ENCODE measurements at places on chromosomes 1 and 21. TPM values are rescaled to one million over a fixed set of nuclear protein-coding genes. Genes with fewer than 3 reads are reported as not detected.

TCP10L gene
- 0.26 TPM for total RNA-seq

DNA sequence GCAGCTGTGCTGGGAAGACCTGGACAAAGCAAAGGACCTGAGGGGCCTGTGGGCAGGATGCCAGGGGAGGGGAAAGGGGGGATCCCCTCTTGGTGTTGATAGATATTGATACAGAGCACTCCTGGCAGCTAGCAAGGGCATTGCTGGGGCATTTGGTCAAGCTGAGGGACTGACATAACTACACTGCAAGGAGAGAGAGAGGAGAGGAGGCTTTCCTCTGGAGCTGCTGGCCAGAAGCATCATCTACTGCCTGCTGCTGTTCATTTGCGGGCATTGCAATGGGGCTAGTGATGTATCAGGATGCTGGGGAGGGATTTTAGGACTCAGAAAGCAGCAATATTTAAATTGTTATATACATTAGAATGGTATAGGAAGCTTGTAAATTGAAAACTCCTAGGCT, 142.0 kb downstream of the ZNF648 start:
- no peak for DNase-seq

DNA sequence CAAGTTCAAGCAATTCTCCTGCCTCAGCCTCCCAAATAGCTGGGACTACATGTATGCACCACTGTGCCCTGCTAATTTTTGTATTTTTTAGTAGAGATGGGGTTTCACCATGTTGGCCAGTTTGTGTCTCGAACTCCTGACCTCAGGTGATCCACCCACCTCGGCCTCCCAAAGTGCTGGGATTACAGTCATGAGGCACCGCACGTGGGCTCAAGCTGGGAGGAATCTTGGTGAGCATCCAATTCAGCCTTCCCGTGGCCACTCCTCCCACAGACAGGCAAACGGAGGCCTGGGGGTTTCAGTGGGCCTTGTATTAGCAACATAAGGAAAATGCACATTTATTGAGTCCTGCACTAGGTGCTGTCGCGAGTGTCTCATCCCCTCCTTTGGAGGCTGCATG, 24.5 kb upstream of the VWA5B1 start:
- DNase-seq, result no peak

GRCh38 chr1:11147197-11147770, 41.9 kb upstream of the ANGPTL7 start:
- DNase-seq, result no peak

GRCh38 chr1:64584479-64584878, 114.5 kb downstream of the CACHD1 start:
- DNase-seq, result no peak

- DNase-seq, result no peak
These were observed 65.3 kb downstream of the CAMTA1 start for GRCh38 chr1:6850537-6850936.

- no peak for DNase-seq
These were observed 100.2 kb upstream of the GREM2 start for GRCh38 chr1:240712014-240712731.
